Adipocyte (in vitro differentiated cells): ENCODE measurements at places on chromosomes 13 and 19.

- no peak for DNase-seq
These were observed 4.0 kb downstream of the TCF3 start for GRCh38 chr19:1648459-1648849.

GRCh38 chr13:51967482-51968446, 43.5 kb downstream of the ATP7B start:
- no peak for DNase-seq

DNA sequence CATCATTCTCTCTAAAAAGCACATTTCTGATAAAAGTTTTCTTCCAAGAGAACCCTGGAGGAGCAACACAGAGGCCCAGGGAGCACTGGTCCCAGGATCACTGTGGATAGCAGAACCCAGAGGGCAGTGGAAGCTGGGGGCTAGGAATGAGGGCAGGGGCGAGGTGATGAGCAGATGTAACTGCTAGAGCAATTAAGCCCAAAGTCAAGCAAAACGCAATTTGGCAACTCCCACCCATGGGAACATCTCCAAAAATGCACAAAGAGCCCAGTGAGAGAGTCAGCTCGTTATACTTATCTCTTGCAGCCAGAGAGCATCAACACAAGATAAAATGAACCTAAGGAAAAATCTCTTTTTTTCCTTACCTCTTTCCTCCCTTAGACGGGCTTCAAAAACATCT, 284.2 kb downstream of the TBC1D4 start:
- no peak for DNase-seq

- DNase-seq, result no peak
These were observed 241.3 kb downstream of the DACH1 start for GRCh38 chr13:71625694-71626093.

DNA sequence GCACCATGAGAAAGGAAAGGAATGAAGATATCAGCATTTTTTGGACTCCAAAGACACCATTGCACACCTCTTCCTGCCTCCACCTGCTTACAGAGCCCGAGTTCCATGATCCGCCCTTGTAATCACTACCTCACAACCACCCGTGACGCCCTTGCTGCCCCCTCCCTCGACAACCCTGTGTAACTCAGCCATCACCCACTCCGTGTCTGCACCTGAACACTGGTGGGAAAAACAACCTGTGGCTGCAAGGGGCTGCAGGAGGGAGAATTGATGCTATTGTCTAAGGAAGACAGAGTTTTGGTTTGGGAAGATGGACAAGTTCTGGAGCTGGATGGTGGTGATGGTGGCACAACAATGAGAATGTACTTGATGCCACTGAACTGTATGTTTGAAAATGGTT, 27.0 kb downstream of the ZIC5 start:
- DNase-seq, result no peak

DNA sequence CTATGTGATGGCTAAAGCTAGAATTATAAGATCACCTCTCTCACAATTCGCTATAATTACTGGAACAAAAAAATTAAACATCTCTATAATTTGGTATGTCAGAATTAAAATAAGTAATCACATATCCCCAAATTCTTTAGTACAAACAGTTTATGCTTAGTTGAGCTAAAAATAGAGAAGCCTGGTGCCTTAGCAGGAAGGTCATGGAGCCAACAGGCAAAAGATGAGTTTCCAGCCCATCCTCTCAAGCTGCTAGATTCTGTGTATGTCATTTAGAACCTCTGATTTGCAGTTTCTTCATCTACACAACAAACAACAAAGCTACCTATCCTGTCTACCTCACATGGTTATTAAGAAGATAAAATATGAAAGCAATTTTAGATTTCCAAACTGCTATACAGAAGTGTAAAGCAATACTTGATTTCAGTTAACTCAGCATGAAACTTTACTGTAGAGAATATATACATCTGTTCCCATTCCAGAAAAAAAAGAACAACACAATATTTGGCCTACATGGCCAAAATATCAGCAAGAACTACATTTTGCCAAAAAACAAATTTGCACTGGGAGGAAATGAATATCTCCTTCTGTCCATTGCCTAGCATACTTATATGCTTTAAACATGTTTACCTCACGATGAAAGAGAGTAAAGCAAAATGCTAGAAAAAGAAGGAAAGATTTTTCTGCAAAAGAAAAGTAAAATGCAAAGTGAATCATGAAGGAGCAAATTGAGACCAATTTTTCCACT, 294.0 kb upstream of the MIR17HG start:
- no peak for DNase-seq

- DNase-seq, result peak; percentile 39
These were observed 396.7 kb downstream of the RFC3 start for GRCh38 chr13:34214686-34215085.

GRCh38 chr19:12237143-12237839, 57.4 kb downstream of the ZNF44 start:
- no peak for DNase-seq

- DNase-seq, result no peak
These were observed 216.4 kb upstream of the SGCG start for GRCh38 chr13:22964245-22964966.

GRCh38 chr13:49561062-49561410, 24.3 kb downstream of the RCBTB1 start:
- no peak for DNase-seq
